ENCODE measurements at places on chromosomes 12 and 14.

DNA sequence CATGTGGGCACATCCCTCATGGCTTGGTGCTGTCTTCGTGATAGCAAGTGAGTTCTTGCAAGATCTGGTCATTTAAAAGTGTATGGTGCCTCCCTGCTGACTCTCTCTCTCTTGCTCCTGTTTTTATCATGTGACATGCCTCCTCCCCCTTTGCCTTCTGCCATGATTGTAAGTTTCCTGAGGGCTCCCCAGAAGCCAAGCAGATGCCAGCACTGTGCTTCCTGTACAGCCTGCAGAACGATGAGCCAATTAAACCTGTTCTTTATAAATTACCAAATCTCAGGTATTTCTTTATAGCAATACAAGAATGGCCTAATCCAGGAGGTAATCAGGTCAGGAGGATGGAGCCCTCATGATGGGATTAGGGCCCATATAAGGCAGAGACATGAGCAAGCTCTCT is 116.3 kb downstream of the DPF3 start:
- no peak for DNase-seq

- DNase-seq = no peak
These were observed 5.8 kb downstream of the CCNB1IP1 start for GRCh38 chr14:20327005-20327869.

DNA sequence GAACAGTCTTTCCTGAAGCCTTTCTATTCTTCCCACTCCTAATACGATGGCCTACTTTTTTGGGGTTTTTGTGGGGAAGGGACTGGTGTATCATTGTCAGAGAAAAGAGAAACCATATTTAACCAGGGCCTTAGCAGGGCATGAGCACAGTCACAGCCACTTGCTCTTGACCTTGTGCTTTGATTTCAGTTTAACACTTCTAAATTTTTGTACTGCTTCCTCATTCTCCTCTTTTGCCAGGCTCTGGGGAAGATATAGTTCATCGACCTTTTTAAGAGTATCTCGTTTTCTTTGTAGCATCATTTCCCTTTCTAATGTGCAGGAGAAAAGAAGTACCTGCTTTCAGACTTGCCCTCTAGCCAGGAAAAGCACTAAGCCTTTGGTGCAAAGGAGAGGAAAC is 2.2 kb downstream of the ZBTB1 start:
- DNase-seq = no peak

DNA sequence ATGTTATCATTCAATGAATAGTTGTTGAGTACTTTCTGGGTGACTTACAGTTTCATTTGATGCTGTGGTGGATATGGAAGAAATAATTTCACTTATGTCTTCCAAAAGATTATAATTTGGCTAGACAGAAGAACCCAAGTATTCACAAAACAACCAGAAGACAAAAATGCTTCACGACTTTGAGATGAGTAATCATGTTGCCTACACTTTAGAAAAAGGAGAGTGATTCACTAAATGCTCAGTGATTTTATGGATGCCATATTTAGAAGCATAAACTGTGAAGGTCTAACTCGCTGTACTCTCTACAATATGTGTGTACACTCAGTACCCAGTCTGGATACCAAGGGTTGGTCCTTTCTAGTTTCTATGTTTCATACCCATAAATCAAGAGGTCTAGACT is 101.3 kb upstream of the E2F7 start:
- DNase-seq = no peak
